ENCODE measurements at places on chromosomes 12 and 14.

- peak; percentile 73 for DNase-seq
Measured at GRCh38 chr12:48986720-48987291, 8.7 kb downstream of the WNT1 start.

- no peak for DNase-seq
Measured at GRCh38 chr12:8675591-8676036, 13.0 kb upstream of the MFAP5 start.

- DNase-seq = no peak
Measured at GRCh38 chr14:70885343-70886022, 21.8 kb upstream of the PCNX1 start.

DNA sequence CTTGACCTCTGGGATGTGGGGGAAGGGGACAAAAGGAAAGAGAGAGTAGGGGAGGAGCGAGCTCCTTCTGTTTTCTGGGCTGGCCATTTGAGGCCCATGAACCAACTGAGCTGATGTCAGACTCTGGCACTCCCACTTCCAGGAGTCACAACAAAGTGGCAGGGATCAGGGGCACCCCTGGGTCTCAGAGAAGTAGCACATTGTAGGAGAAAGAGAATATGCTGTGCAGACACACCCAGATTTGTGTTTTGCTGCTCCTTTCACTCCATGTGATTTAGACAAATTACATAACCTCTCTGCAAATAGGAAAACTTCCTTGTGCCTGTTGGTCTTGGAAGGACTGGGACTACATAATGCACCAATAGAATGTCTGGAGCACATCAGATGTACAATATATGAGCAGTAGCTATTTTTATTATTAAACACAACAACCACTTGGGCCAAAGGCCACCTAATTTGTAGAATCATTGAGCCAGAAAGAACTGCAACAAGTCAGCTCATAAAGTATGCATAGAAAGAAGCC is 265.5 kb downstream of the ZFP36L1 start:
- no peak for DNase-seq

DNA sequence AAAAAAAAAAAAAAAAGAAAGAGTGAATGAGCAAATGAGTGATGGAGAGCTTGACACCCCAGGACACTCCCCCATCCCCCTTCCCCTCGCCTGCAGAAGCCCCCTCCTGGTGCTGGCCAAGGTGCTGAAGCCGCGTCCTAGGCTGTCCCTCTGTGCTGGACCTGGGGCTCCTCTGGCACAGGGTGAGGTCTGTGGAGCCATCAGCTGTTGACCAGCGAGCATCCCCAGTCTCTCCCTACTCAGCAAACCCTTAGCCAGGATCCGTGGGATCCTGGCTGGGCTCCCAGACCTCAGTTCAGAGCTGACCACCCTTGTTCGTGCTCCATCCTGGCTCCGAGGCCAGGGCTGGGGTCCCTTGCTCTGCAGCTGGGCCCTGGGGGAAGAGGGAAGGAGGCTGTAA is 5.4 kb upstream of the KIF26A start:
- no peak for DNase-seq

DNA sequence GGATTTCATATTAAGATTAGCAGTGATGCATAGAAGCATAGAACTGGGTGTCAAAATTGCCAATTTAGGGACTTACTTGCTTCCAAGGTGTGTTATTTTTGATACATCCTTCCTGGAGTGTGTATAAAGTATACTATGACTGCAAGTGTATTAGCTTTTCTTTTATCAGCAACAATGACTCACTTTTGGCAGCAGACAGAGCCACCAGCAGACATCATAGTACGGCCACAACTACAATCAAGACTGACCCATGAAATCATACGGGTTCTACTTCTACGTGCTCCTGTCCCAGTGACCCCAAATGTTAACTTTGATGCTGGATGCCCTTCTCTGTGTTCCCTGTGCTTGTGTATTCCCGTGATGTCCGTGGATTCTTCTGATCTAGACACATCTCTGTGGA is 443.9 kb downstream of the TMEM132D start:
- DNase-seq = no peak

All from NCI-H748 treated with DMSO at 0.1 percent for 48 hours (cell line).